ENCODE measurements at places on chromosomes 16 and 17. TPM values are rescaled to one million over a fixed set of nuclear protein-coding genes. Genes with fewer than 3 reads are reported as not detected.

TP53TG3 gene
- total RNA-seq = not detected

LCAT gene
- total RNA-seq = 6.6 TPM

RPS15A gene
- total RNA-seq = 540 TPM

CSH2 gene
- total RNA-seq = not detected

TP53TG3B gene
- total RNA-seq = not detected

NOS2 gene
- not detected for total RNA-seq

HSF5 gene
- not detected for total RNA-seq

MT4 gene
- not detected for total RNA-seq

GFAP gene
- 1.7 TPM for total RNA-seq

ATXN2L gene
- 169 TPM for total RNA-seq

TBC1D3G gene
- not detected for total RNA-seq

TNFSF12 gene
- 88.6 TPM for total RNA-seq

GAST gene
- not detected for total RNA-seq

WDR81 gene
- 70.4 TPM for total RNA-seq

ADPRM gene
- not detected for total RNA-seq

FLCN gene
- total RNA-seq = 48.6 TPM

FOXK2 gene
- 131 TPM for total RNA-seq

TMEM238L gene
- total RNA-seq = not detected

CFAP97D1 gene
- not detected for total RNA-seq

ZNF778 gene
- total RNA-seq = 1.5 TPM

KRTAP4-16 gene
- total RNA-seq = not detected

KRTAP4-1 gene
- not detected for total RNA-seq

C16orf95 gene
- not detected for total RNA-seq

NOMO2 gene
- 110 TPM for total RNA-seq

NRN1L gene
- not detected for total RNA-seq

IL21R gene
- 0.21 TPM for total RNA-seq

RPGRIP1L gene
- 0.96 TPM for total RNA-seq

PIGS gene
- 44.6 TPM for total RNA-seq

ENPP7 gene
- total RNA-seq = 2.2 TPM

ADAD2 gene
- not detected for total RNA-seq

ZNF750 gene
- not detected for total RNA-seq

CDT1 gene
- total RNA-seq = not detected

WIPF2 gene
- total RNA-seq = 11.2 TPM

All from ascending aorta (tissue), 2 donors.